Bronchial epithelial cell (primary cell): ENCODE measurements at places on chromosomes 11 and 22.

GRCh38 chr11:43507171-43507570, 148.5 kb downstream of the TTC17 start:
- DNase-seq, result no peak

DNA sequence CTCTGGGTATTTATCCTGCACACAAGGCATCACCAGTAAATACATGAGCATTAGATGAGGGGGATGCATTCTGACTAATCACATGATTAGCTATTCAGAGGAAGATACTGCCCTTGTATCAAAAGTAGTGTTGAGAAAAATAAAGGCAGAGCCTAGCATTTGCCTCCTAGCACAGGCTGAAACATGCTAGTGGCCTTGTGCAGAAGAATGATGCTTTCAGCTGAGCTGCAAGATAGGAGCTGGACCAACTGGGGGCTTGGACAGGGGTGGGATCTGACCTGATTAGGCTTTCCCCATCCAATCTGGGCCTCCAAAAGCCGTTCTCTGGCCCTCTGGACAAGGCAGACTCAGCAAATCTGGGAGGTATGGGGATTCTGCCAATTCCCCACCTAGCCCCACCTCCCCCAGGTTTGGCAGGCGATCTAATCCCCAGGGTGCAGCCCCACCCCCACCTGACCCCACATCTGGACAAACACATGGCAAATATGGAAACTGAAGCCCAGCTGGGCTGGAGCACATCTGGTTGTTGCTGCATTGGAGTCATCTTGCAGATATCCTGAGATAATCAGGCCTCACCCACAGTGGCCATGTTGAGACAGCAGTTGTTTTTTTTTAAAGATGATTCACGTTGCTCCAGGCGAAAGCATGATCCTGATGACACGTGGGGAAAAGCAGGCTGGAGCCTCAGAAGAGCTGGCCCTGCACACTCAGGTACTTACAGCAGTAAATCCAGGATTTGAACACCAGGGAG, 4.4 kb upstream of the MISFA start:
- DNase-seq, result peak; percentile 90

DNA sequence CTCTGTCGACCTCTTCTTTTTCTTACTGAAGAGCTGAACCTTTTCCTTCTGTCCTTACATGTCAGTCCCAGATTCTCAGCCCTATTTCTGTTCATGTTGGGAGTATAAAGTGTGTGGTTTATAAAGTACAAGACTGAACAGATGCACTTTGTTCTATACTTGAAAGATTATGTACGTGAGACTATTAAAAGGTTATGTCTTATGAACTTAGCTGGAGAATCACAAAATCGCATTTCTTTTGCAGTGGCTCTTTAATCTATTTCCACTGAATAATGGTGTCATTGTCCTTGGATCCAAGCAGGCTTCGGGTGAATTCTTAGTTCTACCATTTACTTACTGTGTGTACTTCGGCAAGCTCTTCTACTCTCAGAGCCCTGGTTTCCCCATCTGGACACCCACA, 558.4 kb downstream of the TMEM135 start:
- DNase-seq, result no peak

DNA sequence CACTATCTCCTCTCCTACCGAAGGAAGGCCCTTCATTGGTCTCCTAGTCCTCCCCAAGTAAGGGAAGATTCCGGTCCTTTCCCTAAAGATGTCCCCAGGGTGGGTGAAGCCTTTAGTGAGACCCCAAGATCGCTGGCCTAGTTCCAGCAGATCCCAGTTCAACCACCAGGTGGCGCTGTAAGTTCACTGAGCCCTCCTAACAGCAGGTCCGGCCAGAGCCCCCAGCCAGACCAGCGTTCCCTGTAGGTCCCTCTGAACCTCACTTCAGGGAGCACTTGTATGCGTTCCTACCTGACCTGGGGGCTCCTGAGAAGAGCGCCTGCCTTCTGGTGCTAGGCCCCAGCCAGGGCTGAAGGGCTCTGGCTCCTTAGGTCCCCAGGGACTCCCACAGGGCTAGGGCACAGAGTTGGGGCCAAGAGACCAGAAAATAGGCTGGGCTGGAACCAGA, 38.1 kb downstream of the LMO1 start:
- peak; percentile 43 for DNase-seq

- peak; percentile 77 for DNase-seq
Observed at GRCh38 chr22:30802202-30803166, 107.8 kb downstream of the OSBP2 start.

DNA sequence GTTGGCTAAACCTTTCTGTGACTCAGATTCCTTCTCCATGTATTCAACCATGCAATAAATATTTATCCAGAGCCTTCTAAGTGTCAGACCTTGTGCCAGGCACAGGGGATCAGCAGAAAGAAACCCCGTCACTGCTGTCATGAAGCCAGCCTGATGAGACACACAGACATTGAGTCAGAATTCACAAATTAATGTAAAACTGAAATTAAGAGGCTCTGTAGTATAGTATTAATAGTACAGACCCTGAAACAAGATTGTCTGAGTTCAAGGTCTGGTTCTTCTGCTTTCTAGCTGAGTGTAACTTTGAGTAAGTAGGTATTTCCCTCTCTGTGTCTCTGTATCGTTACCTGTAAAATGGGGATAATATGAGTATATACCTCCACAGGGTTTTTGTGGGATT, 46.9 kb downstream of the ME3 start:
- peak; percentile 35 for DNase-seq

DNA sequence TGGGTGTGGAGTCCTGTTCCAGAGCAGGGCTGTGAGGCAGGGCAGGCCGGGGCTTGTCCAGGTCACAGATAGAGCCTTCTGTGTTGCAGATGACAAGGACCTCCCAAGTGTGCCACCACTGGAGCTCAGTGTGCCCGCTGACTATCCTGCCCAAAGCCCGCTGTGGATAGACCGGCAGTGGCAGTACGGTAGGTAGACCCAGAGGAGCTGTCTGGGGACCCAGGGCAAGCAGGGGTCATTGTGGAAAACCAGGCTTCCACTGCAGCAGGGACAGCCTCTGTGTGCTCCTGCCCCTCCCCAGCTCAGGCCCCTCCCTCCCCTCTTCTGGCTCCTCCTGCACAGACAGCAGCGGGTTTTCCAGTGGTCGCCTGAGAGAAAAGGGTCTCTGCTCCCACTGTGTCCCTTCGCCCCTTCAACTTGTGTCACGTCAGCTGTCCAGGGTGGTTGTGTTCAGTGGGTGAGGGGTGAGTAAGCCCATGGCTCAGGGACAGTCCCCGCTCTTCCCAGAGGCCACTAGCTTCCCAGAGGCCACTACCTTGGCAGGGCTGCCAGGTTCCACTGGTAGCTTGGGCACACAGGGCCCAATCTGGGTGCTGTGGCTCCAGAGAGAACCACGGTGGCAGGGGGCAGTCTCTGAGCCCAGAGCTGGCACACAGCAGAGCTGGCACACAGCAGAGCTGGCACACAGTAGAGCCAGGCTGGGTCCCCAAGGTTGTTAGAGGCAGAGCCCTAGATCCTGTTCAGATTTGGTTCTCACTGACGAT, 78.4 kb downstream of the MED15 start:
- DNase-seq, result no peak

- peak; percentile 19 for DNase-seq
Observed at GRCh38 chr22:46731246-46732040, 6.6 kb downstream of the CERK start.

- DNase-seq, result no peak
Observed at GRCh38 chr22:36893262-36893661, 20.2 kb upstream of the CSF2RB start.

GRCh38 chr11:118842369-118842768, 41.3 kb upstream of the CXCR5 start:
- peak; percentile 58 for DNase-seq

DNA sequence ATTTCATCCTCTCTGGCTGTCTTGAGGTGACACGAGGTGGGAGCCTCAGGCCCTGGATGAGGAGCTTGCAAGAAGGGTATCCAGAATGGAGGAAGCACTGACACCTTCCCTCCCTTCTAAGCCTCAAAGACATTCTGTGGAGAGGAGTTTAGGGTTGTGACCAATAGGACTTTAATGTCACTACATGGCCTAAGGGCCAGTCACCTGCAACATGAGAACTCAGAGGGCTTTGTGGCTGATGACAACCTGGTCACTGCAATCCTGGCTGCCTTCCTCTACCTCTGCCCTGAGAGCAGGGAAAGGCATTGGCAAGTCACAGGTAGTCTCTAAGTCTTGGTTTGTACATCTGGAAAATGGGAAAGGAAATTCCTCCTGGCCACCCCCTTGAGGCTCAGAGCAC, 33.7 kb downstream of the PISD start:
- DNase-seq, result no peak

DNA sequence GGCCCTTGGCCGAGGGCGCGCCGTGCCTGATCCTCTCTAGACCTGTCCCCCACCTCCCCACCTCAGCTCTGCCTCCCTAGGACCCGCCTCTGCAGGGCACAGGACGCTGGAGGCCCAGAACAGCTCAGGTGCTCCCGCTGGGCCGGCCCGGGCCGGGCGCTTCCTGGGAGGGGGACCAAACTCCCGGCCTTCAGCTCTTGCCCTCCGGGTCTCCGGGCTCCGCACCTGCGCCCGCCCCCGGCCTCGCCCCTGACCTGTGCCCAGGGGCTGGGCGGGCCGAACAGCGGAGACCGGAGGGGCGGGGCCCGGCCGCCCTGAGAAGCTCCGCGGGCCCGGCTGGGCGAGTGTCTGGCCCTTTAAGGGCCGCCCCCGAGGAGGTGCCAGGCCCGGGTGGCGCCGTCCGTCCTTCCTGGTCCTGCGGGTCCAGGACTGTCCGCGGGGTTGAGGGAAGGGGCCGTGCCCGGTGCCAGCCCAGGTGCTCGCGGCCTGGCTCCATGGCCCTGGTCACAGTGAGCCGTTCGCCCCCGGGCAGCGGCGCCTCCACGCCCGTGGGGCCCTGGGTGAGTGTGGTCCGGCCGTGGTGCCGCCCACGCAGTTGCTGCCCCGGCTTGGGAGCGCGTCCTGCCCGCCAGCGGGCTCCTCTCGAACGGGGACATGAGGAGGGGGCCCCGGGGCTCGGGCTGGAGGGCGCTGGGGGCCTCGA, at the start of gene SSH3:
TSS of gene SSH3 (plus strand) at position 399 of the 703 bp plus-strand sequence. CDS start at position 495, 96 bp downstream.
- peak; percentile 47 for DNase-seq

GRCh38 chr22:44088976-44089570, 65.0 kb downstream of the PARVB start:
- peak; percentile 76 for DNase-seq

DNA sequence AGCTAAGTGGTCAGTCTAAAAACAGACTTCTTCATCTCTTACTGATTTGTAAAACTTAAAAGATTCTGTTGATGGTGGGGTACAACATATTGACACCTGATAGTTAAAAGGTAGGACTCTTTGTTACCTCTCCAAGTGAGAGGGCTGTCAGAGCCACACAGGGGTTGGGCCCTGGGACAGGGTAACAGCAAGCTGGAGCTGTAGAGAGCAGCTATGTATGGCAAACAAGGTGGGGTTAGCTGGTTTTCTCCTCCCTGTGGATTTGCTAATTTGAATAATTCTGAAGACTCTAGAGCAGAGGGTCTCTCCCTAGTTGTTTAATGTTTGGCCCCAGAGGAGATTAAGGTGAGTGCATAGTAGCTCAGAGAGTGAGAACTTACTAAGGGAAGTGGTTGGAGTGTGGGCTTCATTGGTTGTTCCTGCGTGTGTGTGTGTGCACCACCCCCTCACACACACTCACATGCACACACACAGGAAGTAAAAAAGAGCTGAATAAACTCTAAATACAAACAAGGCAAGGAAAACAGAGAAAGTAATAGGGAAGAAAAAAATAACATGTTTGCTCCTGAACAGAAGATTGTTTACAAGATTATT, 9.2 kb upstream of the GAS2 start:
- DNase-seq, result no peak

DNA sequence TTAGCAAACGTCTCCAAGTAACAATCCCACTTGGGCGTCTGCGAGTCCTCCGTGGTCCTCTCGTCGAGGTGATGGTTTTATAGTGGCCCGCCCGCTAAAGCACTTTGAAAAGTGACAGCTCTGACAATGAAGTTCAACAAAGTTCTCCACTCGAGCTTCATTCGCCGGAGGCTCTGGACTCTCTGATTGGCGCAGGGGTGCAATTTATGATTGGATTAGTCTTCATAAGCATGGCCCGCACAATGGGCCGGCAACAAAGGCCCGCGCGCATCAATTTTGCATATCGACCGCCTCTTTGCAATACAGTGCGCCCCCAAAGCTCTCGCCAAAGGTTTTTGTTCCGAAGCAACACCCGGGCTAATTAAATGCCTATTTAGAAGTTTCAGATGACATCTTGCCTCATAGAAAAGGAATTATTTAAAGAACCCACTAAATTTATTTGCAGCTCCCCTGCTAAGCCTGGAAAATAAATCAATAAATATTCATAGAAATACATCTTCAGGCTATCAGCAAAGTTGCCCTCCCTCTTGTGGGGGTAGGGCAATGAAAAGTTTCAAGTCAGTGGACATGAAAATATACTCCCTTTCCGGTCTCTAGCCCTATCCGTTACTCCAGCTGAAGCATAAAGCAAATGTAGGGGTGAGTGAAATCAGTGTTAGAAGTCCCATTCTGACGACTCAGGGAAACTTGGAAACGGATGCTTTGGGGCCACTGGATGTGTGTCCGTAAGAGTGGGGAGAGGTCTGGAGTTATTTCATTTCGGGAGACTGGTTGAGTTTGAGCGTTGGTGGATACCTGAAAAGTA, at the start of gene DBX1:
TSS of gene DBX1 (minus strand) at position 51 of the 805 bp plus-strand sequence. CDS start 151 bp downstream, outside the sequence.
- DNase-seq, result no peak

DNA sequence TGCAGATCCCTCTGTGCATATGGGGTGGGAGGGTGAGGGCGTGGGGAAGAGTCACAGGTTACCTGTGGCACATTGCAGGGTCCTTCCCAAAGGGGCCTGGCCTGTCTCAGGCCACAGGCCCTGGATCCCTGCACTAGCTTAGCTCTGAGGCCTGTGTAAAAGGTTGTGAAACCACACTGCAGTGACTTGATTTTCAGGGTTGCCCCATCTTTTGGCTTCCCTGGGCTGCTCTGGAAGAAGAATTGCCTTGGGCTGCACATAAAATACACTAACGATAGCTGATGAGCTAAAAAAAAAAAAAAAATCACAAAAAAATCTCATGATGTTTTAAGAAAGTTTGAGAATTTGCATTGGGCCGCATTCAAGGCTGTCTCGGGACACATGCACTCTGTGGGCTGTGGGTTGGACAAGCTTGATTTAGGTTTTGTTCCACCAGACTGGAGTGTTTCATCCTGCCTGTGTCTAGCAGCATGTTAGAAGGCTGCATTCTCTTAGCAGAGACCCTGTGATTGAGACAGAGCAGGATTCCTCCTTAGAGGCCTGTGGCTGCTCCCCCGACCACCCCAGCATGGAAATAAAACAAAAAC, 35.9 kb upstream of the TREH start:
- no peak for DNase-seq

GRCh38 chr11:86256608-86257007, 12.1 kb downstream of the EED start:
- no peak for DNase-seq

- peak; percentile 94 for DNase-seq
Observed at GRCh38 chr11:35214792-35215193, 75.8 kb downstream of the CD44 start.

- peak; percentile 52 for DNase-seq
Observed at GRCh38 chr22:35839841-35840301, 122.2 kb downstream of the APOL5 start.

GRCh38 chr11:46392421-46393230, 1.1 kb upstream of the CHRM4 start:
- DNase-seq, result peak; percentile 42

- DNase-seq, result peak; percentile 100
Observed at GRCh38 chr11:61369372-61370348, 7.5 kb downstream of the TMEM138 start.
